ENCODE measurements at places on chromosomes 11 and 22.

DNA sequence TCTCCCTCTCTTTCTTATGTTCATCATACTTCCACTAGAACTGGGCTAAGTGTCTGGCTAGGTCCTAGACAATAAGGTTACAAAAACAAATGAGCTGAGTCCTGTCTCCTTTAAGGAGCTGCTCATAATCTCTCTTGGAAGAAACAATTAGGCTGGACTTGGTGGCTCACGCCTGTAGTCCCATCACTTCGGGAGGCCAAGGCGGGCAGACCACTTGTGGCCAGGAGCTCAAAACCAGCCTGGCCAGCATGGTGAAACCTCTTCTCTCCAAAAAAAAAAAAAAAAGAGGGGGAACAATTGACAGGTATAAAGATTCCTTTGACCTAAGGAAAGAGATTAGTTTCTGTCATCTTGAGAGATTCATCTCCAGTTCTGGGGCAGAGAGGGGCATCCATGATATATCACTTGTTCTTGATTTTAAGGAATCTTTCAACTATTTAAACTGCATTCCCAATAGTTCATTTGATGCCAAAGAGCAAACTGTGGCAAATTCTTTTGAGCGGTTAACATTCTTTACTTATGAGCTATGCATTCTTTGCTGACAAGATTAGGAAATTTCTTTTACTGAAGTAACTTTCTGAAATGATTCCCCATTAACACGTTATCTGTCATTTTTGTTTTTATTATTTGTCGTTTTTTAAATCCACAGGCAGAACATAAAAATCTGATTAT, 125.5 kb downstream of the C11orf87 start:
- no peak for DNase-seq

GRCh38 chr11:69003866-69004367, 9.1 kb downstream of the MRGPRF start:
- no peak for DNase-seq

GRCh38 chr22:17695986-17696385, 57.4 kb downstream of the BCL2L13 start:
- no peak for DNase-seq

GRCh38 chr22:29524442-29525191, 28.9 kb downstream of the THOC5 start:
- peak; percentile 48 for DNase-seq

- DNase-seq, result no peak
Measured at GRCh38 chr11:116231543-116231942, 541.2 kb downstream of the BUD13 start.

DNA sequence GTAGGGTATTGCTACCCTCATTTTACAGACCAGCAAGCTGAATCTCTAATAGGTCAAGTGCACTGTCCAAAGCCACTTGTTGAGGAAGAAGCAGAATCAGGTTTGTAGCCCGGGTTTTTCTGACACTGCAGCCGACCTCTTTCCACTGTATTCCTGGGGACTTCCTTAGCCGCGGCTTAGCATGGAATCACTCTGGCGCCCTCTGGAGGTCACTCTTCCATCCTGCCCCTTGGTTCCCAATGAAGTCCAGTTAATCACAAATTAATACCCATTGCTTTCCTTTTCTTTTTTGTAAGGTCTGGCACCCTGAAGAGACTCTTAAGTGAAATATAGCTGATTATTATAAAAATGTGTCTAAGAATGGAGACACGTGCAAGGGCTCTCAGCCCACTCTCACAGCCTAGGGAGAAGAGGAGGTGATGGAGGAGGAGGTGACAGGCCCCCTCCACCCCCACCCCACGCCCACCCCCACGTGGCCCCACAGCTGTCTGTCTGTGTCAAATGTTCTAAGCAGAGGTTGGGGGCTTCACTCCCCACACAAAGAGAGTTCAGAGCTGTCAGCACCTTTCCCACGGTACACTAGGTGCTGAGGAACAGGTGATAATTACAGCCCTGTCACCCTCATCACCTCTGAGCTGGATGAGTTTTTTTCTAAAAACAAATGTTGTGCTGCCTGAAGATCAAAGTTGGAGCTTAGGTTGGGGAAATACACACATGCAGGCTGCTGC, 57.7 kb upstream of the DRD2 start:
- DNase-seq, result peak; percentile 65

DNA sequence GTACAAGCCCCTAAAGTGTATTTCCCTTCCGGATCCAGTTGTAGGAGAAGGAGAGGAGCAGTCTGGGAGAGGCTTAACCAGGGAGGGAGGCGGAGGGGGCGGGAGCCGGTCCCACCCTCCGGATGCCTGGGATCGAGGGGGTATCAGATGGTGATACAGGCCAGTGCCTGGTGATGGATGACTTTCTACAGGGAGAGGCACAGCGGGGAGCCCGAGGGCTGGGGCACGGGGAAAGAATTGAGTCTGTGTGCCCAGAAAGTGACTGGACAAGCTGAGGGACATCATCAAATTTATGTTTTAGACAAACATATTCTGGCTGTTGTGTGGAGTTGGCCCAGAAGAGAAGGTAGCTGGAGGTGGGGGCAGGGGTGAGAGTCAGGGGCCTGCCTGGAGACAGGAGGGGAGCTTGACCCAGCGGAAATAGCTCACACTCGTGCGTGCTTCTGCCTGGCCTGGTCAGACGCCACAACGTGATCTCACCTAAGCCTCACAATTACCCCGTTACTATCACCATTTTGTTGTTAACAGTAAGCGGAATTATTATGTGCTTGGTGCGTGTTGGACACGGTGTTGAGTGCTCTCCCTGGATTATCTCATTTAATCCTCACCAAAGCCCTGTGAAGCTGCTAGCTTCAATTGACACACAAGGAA, 42.4 kb downstream of the AMPD3 start:
- DNase-seq, result no peak

GRCh38 chr11:100930185-100930778, 199.3 kb downstream of the PGR start:
- DNase-seq, result peak; percentile 7

GRCh38 chr11:126720539-126721235, 279.9 kb downstream of the KIRREL3 start:
- no peak for DNase-seq

DNA sequence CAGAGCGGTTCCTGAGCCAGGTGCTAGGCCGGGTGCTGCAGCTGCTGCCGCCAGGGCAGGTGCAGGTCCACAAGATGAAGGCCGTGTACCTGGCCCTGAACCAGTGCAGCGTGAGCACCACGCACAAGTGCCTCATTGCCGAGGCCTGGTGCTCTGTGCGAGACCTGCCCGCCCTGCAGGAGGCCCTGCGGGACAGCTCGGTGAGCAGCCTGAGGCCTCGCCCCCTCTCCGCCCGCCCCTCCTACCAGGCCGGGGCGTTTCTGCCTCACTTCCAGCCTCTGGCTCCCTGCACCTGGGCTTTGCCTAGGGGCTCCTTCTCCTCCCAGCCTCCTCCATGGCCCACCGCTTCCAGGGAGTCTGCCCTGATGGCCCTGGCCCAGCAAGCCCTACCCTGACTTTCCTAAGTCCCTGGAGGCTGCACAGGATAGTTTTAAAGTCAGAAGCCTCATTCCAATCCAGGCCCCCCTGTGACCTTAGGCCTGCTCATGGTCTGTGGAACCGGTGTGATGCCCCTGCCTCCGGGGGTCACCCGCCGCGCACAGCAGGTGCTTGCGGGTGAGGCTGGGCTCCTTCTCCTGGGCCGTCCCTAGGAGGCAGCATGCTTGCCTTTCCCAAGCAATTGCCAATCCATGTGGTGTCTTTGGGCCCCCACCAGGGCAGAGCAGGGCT, 5.5 kb downstream of the TCIRG1 start:
- DNase-seq, result peak; percentile 25

DNA sequence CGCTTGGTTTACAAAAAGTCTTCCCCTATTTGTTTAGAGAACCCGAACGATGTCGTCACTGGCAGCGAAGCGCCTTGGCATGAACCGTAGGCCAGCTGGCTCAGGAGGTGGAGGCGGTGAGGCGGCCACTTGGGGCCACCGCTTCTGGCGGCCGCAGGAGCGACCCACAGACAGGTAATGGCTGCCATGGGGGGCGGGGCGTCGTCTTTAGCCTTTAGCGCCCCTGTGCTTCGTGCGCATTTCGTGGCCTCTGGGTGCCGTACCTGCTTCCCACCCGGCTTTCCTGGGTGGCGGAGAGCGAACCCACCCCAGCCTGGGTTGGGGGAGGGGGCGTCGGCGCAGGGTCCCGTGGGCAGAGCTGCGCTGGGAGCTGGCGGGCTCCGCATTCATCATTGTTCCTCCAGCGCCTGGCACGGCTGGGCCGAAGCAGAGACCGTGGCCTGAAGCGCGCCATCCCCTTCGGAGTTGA, 469 bp upstream of the OSBP2 start:
- DNase-seq, result peak; percentile 67

DNA sequence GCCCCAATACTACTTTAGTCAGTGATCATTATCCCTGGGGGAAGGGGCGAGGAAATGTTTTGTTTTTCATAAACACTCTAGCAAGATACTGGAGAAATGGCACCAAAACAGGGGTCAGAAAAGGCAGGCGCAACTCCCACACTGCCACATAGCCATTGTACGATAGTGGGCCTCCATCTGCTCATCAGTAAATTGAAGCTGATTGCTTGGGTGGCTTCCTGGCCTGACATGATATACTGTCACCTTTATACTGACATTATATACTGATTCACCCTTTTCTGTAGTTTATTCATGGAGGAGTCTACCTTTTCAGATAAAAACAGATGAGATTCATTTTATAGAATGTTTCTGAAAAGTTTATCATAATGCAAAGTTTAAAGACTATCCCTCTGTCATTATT, 51.6 kb upstream of the CCDC34 start:
- no peak for DNase-seq

- no peak for DNase-seq
Measured at GRCh38 chr22:42721045-42721434, 370 bp upstream of the A4GALT start.

GRCh38 chr22:44181033-44181911, 547 bp downstream of the PARVG start:
- DNase-seq, result peak; percentile 58

GRCh38 chr11:76672431-76673175, 2.1 kb upstream of the LRRC32 start:
- peak; percentile 80 for DNase-seq

GRCh38 chr11:70305501-70305900, 35.0 kb downstream of the PPFIA1 start:
- DNase-seq, result no peak

DNA sequence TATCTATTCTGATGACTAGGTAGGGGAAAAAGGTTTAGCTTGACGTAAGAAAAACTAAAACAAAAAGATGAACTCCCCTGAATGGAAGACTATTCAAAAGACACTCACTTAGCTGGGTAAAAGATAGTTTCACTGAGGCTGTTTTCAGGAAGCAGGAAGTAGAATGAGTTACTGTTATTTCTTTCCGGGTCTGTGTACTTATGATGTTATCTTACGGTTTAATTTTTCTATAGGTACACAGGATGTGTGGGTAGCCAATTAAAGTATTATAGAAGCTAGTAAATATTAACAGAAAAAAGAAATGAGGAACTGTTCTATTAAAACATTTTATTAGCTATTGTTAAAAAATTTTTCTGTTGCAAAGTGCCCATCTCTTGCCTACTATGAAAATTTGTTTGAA, 45.8 kb upstream of the MMP7 start:
- DNase-seq, result no peak

GRCh38 chr11:74592063-74592440, 330 bp upstream of the POLD3 start:
- no peak for DNase-seq

DNA sequence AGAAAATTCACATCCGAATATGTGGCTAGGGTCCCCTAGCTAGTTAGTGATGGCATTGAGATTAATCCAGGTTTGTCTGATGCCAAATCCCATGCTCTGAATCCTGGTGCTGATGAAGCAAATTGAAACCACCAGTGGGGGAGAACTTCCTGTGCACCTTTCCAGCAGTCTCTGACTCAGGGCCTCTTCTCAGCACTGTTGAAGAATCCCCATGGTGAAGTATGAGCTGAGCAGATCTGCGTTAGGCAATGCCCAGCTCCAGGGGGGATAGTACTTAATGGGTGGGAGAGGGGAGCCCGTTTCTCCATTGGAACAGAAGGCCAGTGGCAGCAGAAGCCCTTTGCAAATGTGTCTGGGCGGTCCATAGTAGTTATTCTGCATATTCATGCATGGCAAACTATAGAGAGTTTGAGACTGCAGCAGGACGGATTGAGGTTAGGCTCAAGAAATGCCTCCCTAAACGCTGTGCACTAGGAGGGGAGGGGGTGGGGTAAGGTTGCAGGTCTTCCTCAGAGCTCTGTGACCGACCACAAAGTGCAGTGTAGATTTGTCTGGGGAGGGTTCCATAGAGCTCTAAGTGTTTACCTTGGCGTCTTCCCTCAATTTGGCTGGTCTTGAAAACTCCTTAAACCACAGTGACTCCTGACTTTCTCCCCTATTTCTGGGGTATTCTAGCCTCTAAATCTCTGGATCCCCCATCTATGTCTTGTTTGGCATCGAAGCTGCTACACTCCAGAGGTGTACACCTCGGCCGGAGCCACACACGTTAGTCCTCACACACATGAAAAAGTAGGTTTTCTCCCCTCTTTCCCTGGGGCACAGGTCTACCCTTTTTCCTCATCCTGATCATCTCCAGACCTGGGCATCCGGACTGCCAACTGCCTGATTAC, 4.8 kb downstream of the POU2F3 start:
- DNase-seq, result no peak

DNA sequence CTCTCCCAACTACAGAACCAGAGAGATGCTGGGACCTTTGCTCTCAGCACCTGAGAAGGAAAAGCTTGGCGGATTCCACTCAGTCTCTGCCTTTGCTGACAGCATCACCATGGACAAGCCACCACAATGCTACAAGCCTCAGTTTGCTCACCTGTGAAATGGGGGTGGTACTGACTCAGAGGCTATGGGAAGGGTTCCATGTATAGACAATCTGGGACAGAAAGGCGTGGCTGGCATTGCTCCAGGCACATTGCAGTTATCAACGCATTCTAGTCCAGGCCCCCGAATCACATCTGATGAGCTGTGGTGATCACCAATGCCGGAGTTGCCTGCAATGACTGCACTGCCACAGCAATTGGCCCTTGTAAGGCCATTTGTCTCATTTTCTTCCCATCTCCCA, 72.6 kb downstream of the ISX start:
- no peak for DNase-seq

- no peak for DNase-seq
Measured at GRCh38 chr11:69852056-69852455, 32.8 kb upstream of the FGF3 start.

GRCh38 chr11:61280883-61281580, 14.1 kb downstream of the VWCE start:
- no peak for DNase-seq
